Cardiac muscle cell (in vitro differentiated cells and primary cell): ENCODE measurements at places on chromosomes 6 and 20. TPM values are rescaled to one million over a fixed set of nuclear protein-coding genes. Genes with fewer than 3 reads are reported as not detected.

TPX2 gene
- 12.3 and 91.0 TPM in 2 replicates for polyA plus RNA-seq

GTSF1L gene
- polyA plus RNA-seq: not detected in 2 replicates

TLDC2 gene
- polyA plus RNA-seq: not detected in 2 replicates

LTB gene
- polyA plus RNA-seq: 0.61 and 1.5 TPM in 2 replicates

PROKR2 gene
- not detected in 2 replicates for polyA plus RNA-seq

ANKEF1 gene
- 4.3 and 8.9 TPM in 2 replicates for polyA plus RNA-seq

FAM209B gene
- 0.26 and 0.49 TPM in 2 replicates for polyA plus RNA-seq

CPNE5 gene
- polyA plus RNA-seq: 51.6 and 56.5 TPM in 2 replicates

PEX3 gene
- 34.9 and 40.0 TPM in 2 replicates for polyA plus RNA-seq

RMND1 gene
- 19.3 and 21.4 TPM in 2 replicates for polyA plus RNA-seq

B3GAT2 gene
- polyA plus RNA-seq: 1.3 and 1.8 TPM in 2 replicates

PRRT1 gene
- polyA plus RNA-seq: 4.9 and 6.2 TPM in 2 replicates

LGSN gene
- not detected in 2 replicates for polyA plus RNA-seq

SYCP2 gene
- 0.07 and 0.60 TPM in 2 replicates for polyA plus RNA-seq

DYNLT1 gene
- 423 and 459 TPM in 2 replicates for polyA plus RNA-seq

SCAND1 gene
- polyA plus RNA-seq: 201 and 218 TPM in 2 replicates

C6orf120 gene
- 27.5 and 46.6 TPM in 2 replicates for polyA plus RNA-seq

HTR1B gene
- polyA plus RNA-seq: 0.97 and 2.8 TPM in 2 replicates

IER3 gene
- polyA plus RNA-seq: 20.1 and 25.8 TPM in 2 replicates

TNXB gene
- 0.92 and 1.7 TPM in 2 replicates for polyA plus RNA-seq

KCNK16 gene
- polyA plus RNA-seq: not detected in 2 replicates

METTL24 gene
- 4.3 and 6.8 TPM in 2 replicates for polyA plus RNA-seq

MMP24 gene
- 3.4 and 5.9 TPM in 2 replicates for polyA plus RNA-seq

DLK2 gene
- 4.6 and 5.0 TPM in 2 replicates for polyA plus RNA-seq

CUL9 gene
- polyA plus RNA-seq: 29.0 and 44.2 TPM in 2 replicates

UBD gene
- polyA plus RNA-seq: not detected in 2 replicates

KCNG1 gene
- 34.1 and 60.1 TPM in 2 replicates for polyA plus RNA-seq

NOX3 gene
- not detected in 2 replicates for polyA plus RNA-seq

TRDN gene
- 200 and 285 TPM in 2 replicates for polyA plus RNA-seq

DNMT3B gene
- 10.2 and 14.8 TPM in 2 replicates for polyA plus RNA-seq

CASS4 gene
- polyA plus RNA-seq: not detected in 2 replicates

FAM83C gene
- polyA plus RNA-seq: not detected in 2 replicates

IRF4 gene
- 0.25 TPM in 1 of 2 replicates, not detected in the other for polyA plus RNA-seq

TMEM244 gene
- polyA plus RNA-seq: not detected in 2 replicates
